ENCODE measurements at places on chromosomes 4 and X. TPM values are rescaled to one million over a fixed set of nuclear protein-coding genes. Genes with fewer than 3 reads are reported as not detected.
A peak's percentile ranks its signal among the peaks of the same experiment; 100 is the strongest.

GRCh38 chr4:75255261-75255660 lies 258.9 kb downstream of the RCHY1 start:
- no peak overlapping the region for H3K4me3 ChIP-seq
- no peaks in the 10 kb centered on the region for H3K36me3 ChIP-seq
- H3K27ac ChIP-seq, result no peak overlapping the region
- no peaks in the 10 kb centered on the region for H3K27me3 ChIP-seq
- H3K4me1 ChIP-seq, result no peaks in the 10 kb centered on the region

DNA sequence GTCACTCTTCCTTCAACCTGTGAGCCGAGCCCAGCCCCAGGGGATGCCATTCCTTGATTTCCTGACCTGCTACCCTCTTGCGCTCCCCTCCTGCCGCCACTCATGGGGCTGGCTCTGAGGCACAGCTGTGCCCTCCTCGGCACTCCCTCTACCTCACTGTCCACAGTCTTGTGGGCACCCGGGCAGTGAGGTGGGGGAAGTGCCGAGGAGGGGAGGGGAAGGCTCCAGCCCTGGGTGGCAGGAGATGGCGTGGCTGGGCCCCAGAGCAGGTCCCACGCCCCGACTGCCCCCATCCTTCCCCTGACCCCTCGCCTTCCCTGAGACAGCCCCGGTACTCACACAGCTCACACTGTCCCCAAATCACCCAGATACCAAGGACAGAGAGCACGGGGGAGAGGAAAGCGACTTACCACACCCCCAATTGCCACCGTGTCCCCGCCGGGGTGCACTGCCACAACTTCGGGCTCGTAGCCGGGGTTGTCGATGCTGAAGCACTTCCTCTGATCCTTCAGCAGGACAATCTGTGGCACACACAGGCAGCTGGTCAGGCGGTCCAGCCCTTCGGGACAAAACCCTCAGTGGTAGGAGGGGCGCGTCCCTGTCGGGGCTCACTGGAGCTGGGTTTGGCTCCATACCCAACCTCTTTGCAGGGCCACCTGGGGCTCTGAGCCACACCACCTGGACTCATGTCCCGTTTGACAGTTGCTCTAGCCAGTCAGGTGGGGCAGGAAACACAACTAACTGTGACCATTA lies 37.9 kb downstream of the WDR1 start:
- DNase-seq, result no peak
- H3K4me1 ChIP-seq, result no peaks in the 10 kb centered on the region
- peaks cover 7% of the 10 kb centered on the region for H3K36me3 ChIP-seq
- H3K27me3 ChIP-seq, result no peaks in the 10 kb centered on the region
- H3K4me3 ChIP-seq, result no peak overlapping the region

DNA sequence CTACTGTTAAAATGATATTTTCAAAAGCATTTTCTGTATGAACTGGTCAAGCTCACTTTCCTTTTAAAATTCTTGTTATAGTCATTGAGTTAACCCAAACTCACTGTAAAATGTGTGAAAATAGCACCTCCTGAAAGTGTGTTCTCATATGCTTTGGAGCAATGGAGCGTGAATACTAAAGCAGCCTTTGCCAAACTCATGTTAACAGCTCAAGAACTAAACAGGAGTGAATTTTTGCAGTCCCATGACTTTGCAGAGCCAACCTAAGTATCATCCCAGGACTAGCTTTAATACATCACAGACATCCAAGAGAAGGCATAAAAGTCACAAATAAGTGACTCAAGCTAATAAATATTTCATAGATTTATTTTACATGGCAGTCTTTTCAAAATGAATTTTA lies 2.3 kb downstream of the AMMECR1 start:
- no peak overlapping the region for H3K4me3 ChIP-seq
- no peaks in the 10 kb centered on the region for H3K27me3 ChIP-seq
- no peaks in the 10 kb centered on the region for H3K36me3 ChIP-seq
- H3K27ac ChIP-seq, result no peak overlapping the region

DNA sequence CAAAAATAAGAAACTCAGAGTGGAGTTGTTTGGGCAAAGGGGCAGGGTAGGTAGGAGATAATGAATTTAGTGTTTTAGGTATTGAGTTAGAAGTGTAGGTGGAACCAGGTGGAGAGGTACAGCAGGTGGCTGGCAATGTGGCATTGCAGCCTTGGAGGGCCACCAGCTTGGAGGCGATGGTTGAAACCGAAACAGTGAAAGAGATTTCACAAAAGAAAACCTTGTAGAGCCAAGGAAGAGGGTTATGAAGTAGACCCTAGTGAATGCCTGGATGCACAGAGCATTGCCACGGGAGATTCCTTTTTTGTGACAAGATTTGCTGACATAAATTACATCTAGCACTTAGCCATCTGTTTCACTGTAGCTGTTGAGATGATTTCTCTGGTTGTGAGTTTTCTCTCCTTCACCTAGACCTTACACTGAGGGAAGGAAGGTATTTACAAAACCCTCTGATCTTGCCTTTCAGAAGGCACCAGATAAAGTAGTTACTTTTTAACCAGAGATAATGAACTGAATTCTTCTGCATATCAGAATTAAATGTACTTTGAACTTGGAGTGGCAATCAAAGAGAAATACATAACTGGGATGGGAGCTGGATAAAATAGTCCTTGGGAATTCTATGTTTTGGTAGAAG lies 104.1 kb upstream of the CASK start:
- peak overlapping the region; percentile 92 for H3K27ac ChIP-seq
- H3K36me3 ChIP-seq, result no peaks in the 10 kb centered on the region
- H3K4me1 ChIP-seq, result peaks cover 23% of the 10 kb centered on the region
- no peaks in the 10 kb centered on the region for H3K27me3 ChIP-seq
- DNase-seq, result no peak

DNA sequence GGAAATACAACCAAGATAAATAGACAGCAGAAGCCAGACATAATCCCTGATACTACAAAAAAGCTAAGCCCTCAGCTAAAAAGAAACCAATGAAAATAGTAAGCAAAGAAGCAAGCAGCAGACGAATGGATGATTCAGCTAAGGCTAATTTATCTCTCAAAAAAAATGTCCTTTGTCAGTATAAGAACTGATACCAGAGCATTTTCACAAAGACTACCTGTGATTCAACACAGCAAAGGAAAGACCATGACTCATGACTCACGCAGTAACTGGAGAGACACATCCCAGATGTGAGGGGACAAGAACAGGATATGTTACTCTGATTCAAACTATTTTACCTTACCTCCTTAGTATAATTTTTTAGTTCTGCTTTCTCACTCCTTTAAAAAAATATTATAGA lies 22.7 kb upstream of the TMPRSS11F start:
- no peaks in the 10 kb centered on the region for H3K36me3 ChIP-seq
- H3K4me3 ChIP-seq, result no peak overlapping the region
- H3K27ac ChIP-seq, result no peak overlapping the region
- no peak for DNase-seq
- no peaks in the 10 kb centered on the region for H3K4me1 ChIP-seq

DNA sequence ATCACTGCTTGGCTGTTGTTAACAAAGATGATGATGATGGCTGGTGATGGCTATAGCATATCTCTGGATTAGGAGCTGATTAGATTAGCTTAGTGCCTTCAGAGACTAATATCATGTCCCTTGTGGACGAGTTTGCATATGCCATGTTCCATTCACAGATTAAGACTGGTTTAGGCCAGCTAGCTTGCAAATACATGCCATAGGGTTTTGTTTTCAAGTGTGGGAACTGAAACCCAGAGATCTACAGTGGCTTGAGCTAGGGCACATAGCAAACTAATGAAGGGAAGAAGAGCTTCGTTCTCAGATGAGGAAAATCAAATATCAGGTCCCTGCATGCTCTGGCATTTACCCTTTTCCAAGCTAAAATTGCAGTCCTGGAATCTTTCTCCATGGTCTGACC lies 492.3 kb downstream of the MAGEE1 start:
- no peaks in the 10 kb centered on the region for H3K4me1 ChIP-seq
- H3K36me3 ChIP-seq, result no peaks in the 10 kb centered on the region
- no peak overlapping the region for H3K27ac ChIP-seq
- no peaks in the 10 kb centered on the region for H3K27me3 ChIP-seq
- DNase-seq, result no peak

DNA sequence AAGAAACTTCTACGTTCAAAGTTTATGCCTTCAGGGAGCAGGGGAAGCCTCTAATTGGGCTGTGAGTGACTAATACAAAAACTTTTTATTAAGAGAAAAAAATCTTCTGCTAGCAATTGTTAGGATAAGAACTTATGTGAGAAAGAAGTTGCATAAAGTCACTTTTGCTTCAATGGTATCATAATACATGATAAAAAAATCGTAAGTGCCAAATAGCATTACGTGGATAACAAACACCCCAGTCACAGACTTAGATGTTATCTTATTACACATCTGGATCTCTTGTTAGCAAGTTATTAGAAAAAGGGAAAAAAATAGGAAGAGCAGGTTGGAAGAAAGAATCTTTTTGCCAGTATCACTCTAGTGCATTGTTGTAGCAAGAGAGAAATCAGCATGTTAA lies 4.2 kb upstream of the NDST4 start:
- no peaks in the 10 kb centered on the region for H3K36me3 ChIP-seq
- no peak overlapping the region for H3K4me3 ChIP-seq
- H3K4me1 ChIP-seq, result no peaks in the 10 kb centered on the region
- no peak for DNase-seq

DNA sequence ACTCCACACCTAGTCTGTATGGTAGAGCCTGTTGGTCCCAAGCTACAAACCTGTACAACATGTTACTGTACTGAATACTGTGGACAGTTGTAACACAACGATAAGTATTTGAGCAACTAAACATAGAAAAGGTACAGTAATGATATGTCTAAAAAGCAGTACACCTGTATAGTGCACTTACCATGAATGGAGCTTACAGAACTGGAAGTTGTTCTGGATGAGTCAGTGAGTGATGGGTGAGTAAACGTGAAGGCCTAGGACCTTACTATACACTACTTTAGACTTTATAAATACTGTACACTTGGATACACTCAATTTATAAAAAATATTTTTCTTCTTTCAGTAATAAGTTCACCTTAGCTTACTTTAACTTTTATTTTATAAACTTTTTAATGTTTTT lies 104.0 kb downstream of the TMA16 start:
- DNase-seq, result no peak
- no peaks in the 10 kb centered on the region for H3K36me3 ChIP-seq
- H3K27me3 ChIP-seq, result no peaks in the 10 kb centered on the region
- no peak overlapping the region for H3K4me3 ChIP-seq
- no peak overlapping the region for H3K27ac ChIP-seq
- peaks cover 4% of the 10 kb centered on the region for H3K4me1 ChIP-seq

- no peaks in the 10 kb centered on the region for H3K27me3 ChIP-seq
- H3K4me1 ChIP-seq, result no peaks in the 10 kb centered on the region
- no peak overlapping the region for H3K4me3 ChIP-seq
- no peak overlapping the region for H3K27ac ChIP-seq
- DNase-seq, result no peak
Observed at GRCh38 chr4:870951-871350, 45.0 kb upstream of the CPLX1 start.

DNA sequence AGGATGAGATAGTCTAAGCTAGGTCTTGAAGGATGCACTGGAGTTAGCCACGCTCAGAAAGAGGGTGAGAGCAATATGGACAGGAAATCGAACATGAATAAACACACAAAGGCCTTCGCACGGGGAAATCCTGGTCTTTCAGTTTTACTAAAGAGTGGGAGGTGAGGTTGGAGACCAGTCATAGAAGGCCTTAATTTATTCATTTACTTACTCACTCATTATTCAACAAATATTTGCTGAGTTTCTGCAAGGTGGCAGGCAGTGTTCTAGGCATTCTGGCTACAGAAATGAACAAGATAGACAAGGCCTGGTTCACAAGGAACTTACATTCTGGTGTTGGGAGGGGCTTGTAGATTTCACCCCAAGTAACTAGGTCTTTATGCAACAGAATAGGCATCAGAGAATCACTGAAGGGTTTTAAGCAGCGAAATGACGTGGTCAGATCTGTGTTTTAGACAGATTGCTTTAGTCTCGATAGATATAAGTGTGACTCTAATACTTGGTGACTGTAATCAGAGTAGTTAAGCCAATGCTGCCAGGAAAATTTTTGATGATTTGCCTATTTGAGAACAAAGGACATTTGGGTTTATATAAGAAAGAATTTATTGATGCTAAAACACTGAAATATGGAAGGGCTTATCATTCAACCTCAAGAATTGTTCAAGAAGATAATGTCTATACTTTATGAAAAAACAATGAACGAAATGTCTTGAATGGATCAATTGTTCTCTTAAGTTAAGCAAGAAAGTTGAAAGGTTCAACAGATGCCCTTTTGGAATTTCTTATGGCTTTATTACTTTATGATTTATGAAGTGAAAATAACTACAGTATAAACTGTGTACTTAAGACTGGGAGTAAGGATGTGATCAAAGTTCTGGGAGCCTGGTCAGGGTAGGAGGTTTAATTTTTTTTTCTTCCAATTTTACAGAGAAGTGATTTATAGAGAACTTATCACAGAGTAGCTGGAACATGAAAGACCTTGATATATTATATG lies 184.4 kb upstream of the CASK start:
- H3K4me1 ChIP-seq, result no peaks in the 10 kb centered on the region
- no peak for DNase-seq
- no peaks in the 10 kb centered on the region for H3K27me3 ChIP-seq
- no peaks in the 10 kb centered on the region for H3K36me3 ChIP-seq
- no peak overlapping the region for H3K27ac ChIP-seq
- no peak overlapping the region for H3K4me3 ChIP-seq

- no peaks in the 10 kb centered on the region for H3K27me3 ChIP-seq
- H3K4me1 ChIP-seq, result no peaks in the 10 kb centered on the region
- DNase-seq, result peak; percentile 6
- no peaks in the 10 kb centered on the region for H3K36me3 ChIP-seq
- H3K27ac ChIP-seq, result no peak overlapping the region
- H3K4me3 ChIP-seq, result no peak overlapping the region
Observed at GRCh38 chrX:7941390-7942042, 14.3 kb upstream of the PNPLA4 start.

GRCh38 chr4:104677116-104677515 lies 182.4 kb upstream of the CXXC4 start:
- H3K27me3 ChIP-seq, result no peaks in the 10 kb centered on the region
- H3K27ac ChIP-seq, result no peak overlapping the region
- DNase-seq, result no peak

The TCEAL7 gene
- total RNA-seq, result not detected

The MORC4 gene
- total RNA-seq, result 69.7 TPM

The AMMECR1 gene
- 23.0 TPM for total RNA-seq

The GAGE12J gene
- not detected for total RNA-seq

The GASK1B gene
- 42.5 TPM for total RNA-seq

The RTL5 gene
- total RNA-seq, result 2.5 TPM

The ZCCHC18 gene
- 0.95 TPM for total RNA-seq

The FLNA gene
- total RNA-seq, result 546 TPM

The NEUROG2 gene
- not detected for total RNA-seq

Measured in Caco-2 (cell line).